ENCODE measurements at places on chromosomes 1 and 21.
A peak's percentile ranks its signal among the peaks of the same experiment; 100 is the strongest.

- DNase-seq = peak; percentile 34
Observed at GRCh38 chr1:165637427-165637826, 6.4 kb downstream of the MGST3 start.

GRCh38 chr1:231969076-231969475 lies 342.5 kb downstream of the DISC1 start:
- no peak for DNase-seq

- no peak for DNase-seq
Observed at GRCh38 chr1:231107600-231108326, 54.1 kb upstream of the TRIM67 start.

GRCh38 chr21:39452970-39453342 lies 1.2 kb downstream of the SH3BGR start:
- no peak for DNase-seq

DNA sequence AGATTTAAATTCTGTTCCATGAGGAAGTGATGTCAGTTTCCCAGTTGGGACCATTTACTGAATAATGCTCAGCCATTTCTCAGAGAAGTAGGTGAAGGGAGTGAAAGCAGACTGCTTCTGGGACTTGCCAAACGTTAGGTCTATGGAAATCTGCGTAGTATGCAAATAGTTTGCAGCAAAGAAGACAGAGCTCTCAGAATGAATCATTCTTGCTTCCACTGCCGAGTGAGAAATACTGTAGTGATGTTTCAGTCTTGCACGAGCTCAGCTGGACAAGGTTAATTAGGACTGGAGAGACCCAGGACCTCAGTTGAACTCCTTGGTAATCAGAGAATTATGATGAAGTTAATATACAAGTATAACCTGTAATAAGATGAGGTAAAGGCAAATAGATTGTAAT lies 317.7 kb upstream of the DAB1 start:
- no peak for DNase-seq

DNA sequence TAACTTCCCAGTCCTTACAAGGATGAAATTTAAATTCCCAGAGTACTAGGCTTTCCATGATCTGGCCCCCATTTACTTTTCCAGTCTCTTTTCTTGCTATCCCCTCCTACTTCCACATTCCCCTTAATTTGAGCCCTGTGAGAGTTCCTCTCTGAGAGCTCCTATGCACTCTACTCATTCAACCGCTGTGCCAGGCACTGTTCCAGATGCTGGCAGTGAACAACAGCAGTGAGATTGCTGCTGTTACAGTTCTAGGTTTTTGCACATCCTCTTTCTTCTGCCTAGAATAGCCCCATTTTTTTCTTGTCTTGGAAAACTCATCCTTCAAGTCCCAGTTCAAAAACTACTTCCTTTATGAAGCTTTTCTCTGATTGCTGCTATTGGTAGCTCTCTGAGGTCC lies 18.8 kb downstream of the ATF6 start:
- no peak for DNase-seq

DNA sequence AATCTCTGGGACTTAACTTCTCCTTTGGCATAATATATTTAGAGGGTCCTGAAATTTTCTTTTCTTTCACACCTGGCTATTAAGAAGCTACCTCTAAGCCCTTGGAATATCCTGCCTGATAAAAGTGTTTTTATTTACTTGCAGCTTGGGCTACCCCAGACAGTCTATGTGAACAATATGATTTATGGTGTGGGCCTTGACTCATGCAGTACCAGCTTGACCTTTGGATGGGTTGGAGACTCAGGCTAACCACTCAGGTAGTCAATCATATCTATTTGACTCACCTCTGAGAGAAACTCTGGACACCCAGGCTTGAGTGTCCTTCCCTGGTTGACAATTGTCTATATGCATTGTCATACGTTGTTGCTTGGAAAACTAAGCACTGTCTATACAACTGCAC lies 13.4 kb upstream of the PGBD2 start:
- no peak for DNase-seq

DNA sequence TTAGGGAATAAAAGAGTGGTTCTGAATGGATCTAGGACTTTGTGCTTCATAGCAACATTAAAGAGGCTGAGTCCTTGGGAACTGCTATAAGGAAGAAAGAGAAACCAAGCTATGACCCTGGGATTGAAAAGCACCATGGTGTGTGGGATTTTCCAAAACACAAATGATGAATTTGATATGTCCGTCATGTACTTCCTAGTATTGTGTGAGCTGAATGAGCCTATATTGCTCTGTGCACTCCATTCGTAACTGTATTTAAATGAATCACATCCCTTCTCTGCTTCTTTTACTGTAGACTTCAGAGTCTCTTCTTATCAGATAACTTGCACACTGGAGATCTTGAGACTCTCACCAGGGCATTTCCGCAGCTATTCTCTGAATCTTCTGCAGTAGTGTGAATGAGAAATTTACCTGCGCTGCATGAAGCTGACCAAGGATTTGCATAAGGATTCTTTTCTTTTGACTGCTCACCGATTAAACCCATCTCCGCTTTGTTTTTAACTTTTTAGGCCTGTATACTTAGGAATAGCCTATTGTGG lies 23.1 kb upstream of the OR10J4 start:
- DNase-seq = no peak

All from islet precursor cell (in vitro differentiated cells).